ENCODE measurements at places on chromosomes 7 and 10. TPM values are rescaled to one million over a fixed set of nuclear protein-coding genes. Genes with fewer than 3 reads are reported as not detected.
A peak's percentile ranks its signal among the peaks of the same experiment; 100 is the strongest.

The ADRA2A gene
- polyA plus RNA-seq = 18.9 TPM

The TBRG4 gene
- polyA plus RNA-seq = 55.8 TPM

The MALRD1 gene
- 0.45 TPM for polyA plus RNA-seq

The GPER1 gene
- 6.7 TPM for polyA plus RNA-seq

The TDRD1 gene
- not detected for polyA plus RNA-seq

The SOSTDC1 gene
- polyA plus RNA-seq = not detected

The RAMP3 gene
- polyA plus RNA-seq = not detected

The KCNMA1 gene
- polyA plus RNA-seq = 25.1 TPM

The MSMB gene
- not detected for polyA plus RNA-seq

The CHST12 gene
- 33.7 TPM for polyA plus RNA-seq

The AS3MT gene
- 1.2 TPM for polyA plus RNA-seq

The COPS6 gene
- 214 TPM for polyA plus RNA-seq

The BAIAP2L1 gene
- polyA plus RNA-seq = 7.4 TPM

- peaks cover 57% of the 10 kb centered on the region for H3K4me1 ChIP-seq
- no peaks in the 10 kb centered on the region for H3K27me3 ChIP-seq
- no peaks in the 10 kb centered on the region for H3K36me3 ChIP-seq
- no peak overlapping the region for H3K4me3 ChIP-seq
- H3K27ac ChIP-seq = no peak overlapping the region
- DNase-seq = no peak
Measured at GRCh38 chr10:110016039-110016438, 8.3 kb downstream of the ADD3 start.

- H3K36me3 ChIP-seq = no peaks in the 10 kb centered on the region
- no peak for DNase-seq
- no peaks in the 10 kb centered on the region for H3K27me3 ChIP-seq
- no peaks in the 10 kb centered on the region for H3K4me1 ChIP-seq
- H3K27ac ChIP-seq = no peak overlapping the region
Measured at GRCh38 chr10:70563230-70563629, 39.3 kb downstream of the PRF1 start.

GRCh38 chr10:117130862-117131375, 7.2 kb downstream of the VAX1 start:
- no peaks in the 10 kb centered on the region for H3K36me3 ChIP-seq
- peaks cover 69% of the 10 kb centered on the region for H3K27me3 ChIP-seq
- no peaks in the 10 kb centered on the region for H3K4me1 ChIP-seq
- H3K27ac ChIP-seq = no peak overlapping the region
- DNase-seq = no peak

- no peak overlapping the region for H3K4me3 ChIP-seq
- no peaks in the 10 kb centered on the region for H3K27me3 ChIP-seq
- H3K4me1 ChIP-seq = no peaks in the 10 kb centered on the region
- no peaks in the 10 kb centered on the region for H3K36me3 ChIP-seq
- no peak overlapping the region for H3K27ac ChIP-seq
Measured at GRCh38 chr10:53839440-53840039, 961.5 kb downstream of the PCDH15 start.

GRCh38 chr10:114822444-114823076, 980 bp downstream of the FHIP2A start:
- no peaks in the 10 kb centered on the region for H3K27me3 ChIP-seq
- peak overlapping the region; percentile 98 for H3K27ac ChIP-seq
- peak; percentile 70 for DNase-seq
- peaks cover 38% of the 10 kb centered on the region for H3K4me1 ChIP-seq

DNA sequence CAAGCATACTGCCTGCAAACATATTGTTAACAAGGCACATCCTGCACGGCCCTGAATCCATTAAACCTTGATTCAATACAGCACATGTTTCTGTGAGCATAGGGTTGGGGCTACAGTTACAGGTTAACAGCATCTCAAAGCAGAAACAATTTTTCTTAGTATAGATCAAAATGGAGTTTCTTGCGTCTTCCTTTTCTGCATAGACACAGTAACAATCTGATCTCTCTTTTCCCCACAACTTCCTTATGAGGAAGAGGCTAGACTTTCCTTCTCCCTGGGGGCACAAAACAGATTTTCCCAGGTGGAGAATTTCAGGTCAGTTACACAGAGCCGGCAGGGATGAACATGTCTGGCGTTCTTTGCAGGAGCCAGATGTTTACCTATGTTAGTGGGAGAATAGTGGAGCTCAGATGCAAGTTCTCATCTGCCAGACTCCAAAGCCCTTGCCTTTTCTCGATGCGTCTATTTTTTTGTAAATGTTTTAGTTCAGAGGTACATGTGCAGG, 37.5 kb upstream of the PFKFB3 start:
- DNase-seq = no peak
- H3K4me1 ChIP-seq = peaks cover 11% of the 10 kb centered on the region
- no peaks in the 10 kb centered on the region for H3K27me3 ChIP-seq
- H3K4me3 ChIP-seq = no peak overlapping the region
- H3K36me3 ChIP-seq = no peaks in the 10 kb centered on the region
- H3K27ac ChIP-seq = no peak overlapping the region

GRCh38 chr7:32224276-32224675, 154.1 kb upstream of the PDE1C start:
- H3K27me3 ChIP-seq = 0 out of 2 replicates have a peak, but pooled peaks cover 10% of the 10 kb centered on the region
- H3K36me3 ChIP-seq = no peaks in the 10 kb centered on the region
- DNase-seq = no peak
- no peak overlapping the region for H3K4me3 ChIP-seq

- H3K4me3 ChIP-seq = no peak overlapping the region
- no peaks in the 10 kb centered on the region for H3K4me1 ChIP-seq
- DNase-seq = no peak
- no peaks in the 10 kb centered on the region for H3K27me3 ChIP-seq
Measured at GRCh38 chr10:88670497-88670896, 6.3 kb downstream of the LIPF start.

GRCh38 chr7:100106633-100107032, 5.2 kb downstream of the AP4M1 start:
- no peak for DNase-seq
- no peak overlapping the region for H3K27ac ChIP-seq
- H3K4me1 ChIP-seq = no peaks in the 10 kb centered on the region
- no peak overlapping the region for H3K4me3 ChIP-seq
- H3K36me3 ChIP-seq = 0 out of 2 replicates have a peak, but pooled peaks cover 4% of the 10 kb centered on the region

DNA sequence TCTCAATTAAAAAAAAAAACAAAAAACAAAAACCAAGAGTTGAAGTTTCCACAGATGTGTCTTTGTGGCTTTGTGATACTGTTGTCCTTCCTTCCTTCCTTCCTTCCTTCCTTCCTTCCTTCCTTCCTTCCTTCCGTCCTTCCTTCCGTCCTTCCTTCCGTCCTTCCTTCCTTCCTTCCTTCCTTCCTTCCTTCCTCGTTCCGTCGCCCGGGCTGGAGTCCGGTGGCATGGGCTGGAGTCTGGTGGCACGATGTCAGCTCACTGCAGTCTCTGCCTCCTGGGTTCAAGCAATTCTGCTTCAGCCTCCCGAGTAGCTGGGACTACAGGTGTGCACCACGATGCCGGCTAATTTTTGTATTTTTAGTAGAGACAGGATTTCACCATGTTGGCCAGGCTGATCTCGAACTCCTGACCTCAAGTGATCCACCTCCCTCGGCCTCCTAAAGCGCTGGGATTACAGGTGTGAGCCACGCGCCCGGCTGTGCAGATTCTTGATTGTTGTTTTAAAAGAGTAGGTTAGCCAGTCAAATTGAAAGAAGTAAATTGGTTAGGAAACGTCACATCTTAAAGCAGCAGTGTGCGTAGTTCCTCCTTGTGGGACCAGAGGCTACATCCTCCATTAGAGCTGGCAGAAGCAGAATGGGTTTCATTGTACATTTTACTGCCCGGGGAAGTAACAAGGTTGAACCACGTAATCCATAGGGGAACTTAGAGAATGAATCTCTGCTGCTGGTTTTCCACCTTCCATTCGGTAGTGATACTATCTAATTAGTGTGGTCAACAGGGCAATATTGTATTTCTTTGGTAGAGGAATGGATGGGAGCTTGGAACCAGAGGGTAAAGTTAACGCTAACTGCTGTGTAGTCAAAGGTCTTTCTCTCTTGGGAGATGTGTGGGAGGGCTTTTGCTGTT, 20.6 kb downstream of the DNAJB6 start:
- no peak overlapping the region for H3K4me3 ChIP-seq
- DNase-seq = no peak
- H3K27me3 ChIP-seq = no peaks in the 10 kb centered on the region
- peaks cover 21% of the 10 kb centered on the region for H3K36me3 ChIP-seq
- H3K4me1 ChIP-seq = peaks cover 24% of the 10 kb centered on the region

DNA sequence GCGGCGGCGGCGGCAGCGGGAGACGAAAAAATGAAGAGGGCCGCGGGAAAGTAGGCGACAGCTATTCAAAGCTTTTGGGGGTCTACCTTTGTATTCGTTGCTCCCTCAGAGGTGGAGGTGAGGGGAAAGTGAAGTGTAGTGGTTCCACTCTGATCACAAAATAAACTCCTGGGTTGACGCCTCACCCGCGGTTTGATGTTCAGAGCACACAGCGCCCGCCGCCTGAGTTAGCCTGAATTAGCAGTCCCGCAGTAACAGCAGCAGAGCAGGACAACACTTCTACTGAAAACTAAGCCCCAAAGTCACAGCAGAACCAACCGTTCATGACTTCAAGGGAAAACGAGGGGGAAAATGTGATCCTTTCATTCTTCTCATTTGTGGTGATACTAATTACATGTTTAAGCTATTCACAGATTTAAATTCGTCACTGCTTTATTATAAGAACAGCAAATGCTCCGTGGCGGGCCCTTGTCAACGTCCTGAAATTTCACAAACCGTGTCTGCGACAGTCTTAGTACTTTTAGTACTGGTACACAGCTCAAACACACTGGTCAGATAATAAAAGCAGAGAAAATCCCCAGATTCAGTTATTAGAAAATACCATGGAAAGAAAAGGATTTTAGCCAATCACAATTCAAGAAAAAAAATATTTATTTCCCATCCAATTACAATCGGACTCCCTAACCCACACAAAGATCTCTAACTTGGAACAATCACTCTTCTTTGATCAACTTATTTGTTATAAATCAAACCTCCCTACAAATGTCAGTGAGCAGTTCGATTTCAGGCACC, 563 bp upstream of the JMJD1C start:
- peak overlapping the region; percentile 81 for H3K27ac ChIP-seq
- no peaks in the 10 kb centered on the region for H3K36me3 ChIP-seq
- H3K4me1 ChIP-seq = peaks cover 33% of the 10 kb centered on the region
- H3K4me3 ChIP-seq = peak overlapping the region; percentile 79
- no peaks in the 10 kb centered on the region for H3K27me3 ChIP-seq
- DNase-seq = peak; percentile 79

GRCh38 chr10:124722798-124723783, 21.1 kb downstream of the FAM53B start:
- H3K4me3 ChIP-seq = no peak overlapping the region
- H3K27me3 ChIP-seq = no peaks in the 10 kb centered on the region
- H3K36me3 ChIP-seq = no peaks in the 10 kb centered on the region
- H3K27ac ChIP-seq = peak overlapping the region; percentile 57

GRCh38 chr10:89183571-89183970, 23.5 kb downstream of the CH25H start:
- H3K27me3 ChIP-seq = no peaks in the 10 kb centered on the region
- peaks cover 16% of the 10 kb centered on the region for H3K4me1 ChIP-seq
- peak overlapping the region; percentile 10 for H3K27ac ChIP-seq
- no peak overlapping the region for H3K4me3 ChIP-seq

DNA sequence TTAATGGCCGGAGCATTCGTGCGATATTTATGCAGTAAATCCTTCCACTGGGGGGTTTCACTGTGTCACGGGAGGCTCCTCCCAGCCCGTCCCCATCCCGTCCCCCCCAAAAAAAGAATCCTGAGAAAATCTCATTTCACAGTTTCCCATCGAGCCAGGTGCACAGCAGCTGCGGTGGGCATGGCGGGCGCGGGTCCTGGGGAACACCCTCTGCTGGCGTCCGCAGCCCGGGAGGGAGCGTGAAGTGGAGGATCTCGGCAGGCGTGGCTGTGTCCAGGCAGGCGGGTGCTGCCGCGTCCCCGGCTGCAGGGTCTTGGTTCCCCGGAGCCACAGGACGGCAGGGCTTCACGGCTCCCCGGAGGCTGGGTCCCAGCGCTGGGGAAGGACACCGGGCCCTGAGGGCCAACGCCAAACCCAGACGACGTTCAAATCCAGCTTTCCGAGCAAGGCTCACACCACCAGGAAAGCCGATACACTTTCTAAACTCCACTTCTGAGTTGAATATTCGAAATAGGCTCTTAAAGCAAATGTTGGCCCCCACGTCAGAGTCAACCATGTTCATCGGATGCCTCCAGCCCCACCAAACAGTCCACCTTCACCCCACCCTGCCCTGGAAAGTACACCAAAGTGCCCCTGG, 55.7 kb downstream of the PDGFA start:
- no peak overlapping the region for H3K27ac ChIP-seq
- no peaks in the 10 kb centered on the region for H3K36me3 ChIP-seq

DNA sequence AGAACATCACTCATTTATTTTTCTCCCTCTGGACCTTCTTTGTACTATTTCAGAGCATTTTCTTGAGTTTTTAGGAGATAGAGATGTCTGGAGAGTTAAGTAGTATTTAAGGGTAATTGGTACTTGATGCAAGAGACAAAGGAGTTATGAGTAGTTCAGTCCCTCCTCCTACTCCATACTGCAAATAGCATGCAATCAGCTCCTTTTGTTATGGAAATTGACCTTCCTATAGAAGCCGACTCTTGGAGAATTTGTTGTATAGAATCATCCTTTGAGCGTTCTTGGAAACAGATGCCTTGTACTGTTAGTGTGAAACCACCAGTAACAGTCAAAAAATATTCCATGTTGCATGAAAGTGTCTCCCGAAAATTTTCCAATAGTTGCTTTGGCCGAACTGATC, 428.2 kb upstream of the GALNT17 start:
- no peak for DNase-seq
- H3K4me1 ChIP-seq = no peaks in the 10 kb centered on the region
- H3K4me3 ChIP-seq = no peak overlapping the region
- H3K36me3 ChIP-seq = no peaks in the 10 kb centered on the region

- DNase-seq = peak; percentile 53
- no peak overlapping the region for H3K27ac ChIP-seq
- no peaks in the 10 kb centered on the region for H3K27me3 ChIP-seq
- peak overlapping the region; percentile 69 for H3K4me3 ChIP-seq
- H3K4me1 ChIP-seq = peaks cover 36% of the 10 kb centered on the region
- no peaks in the 10 kb centered on the region for H3K36me3 ChIP-seq
Measured at GRCh38 chr7:2520761-2521290, 1.3 kb downstream of the LFNG start.

Data from GM23248 (cell line).